Activated T-helper 1 cell treated with anti-CD3 and anti-CD28 coated beads, Interleukin-12 subunit alpha, Interleukin-12 subunit beta, Interleukin-2, Interleukin-4 antibody, amounts not matched to agents 30 ng/mL and 10 ng/mL and 1 ng/mL, durations not matched to agents 14 hours and 24 hours and 36 hours (primary cell): ENCODE measurements at places on chromosomes 5 and 9. TPM values are rescaled to one million over a fixed set of nuclear protein-coding genes. Genes with fewer than 3 reads are reported as not detected.

The MCC gene
- total RNA-seq, result 0.88 and 1.3 TPM in 2 replicates

The ELOVL7 gene
- total RNA-seq, result 0.34 and 0.49 TPM in 2 replicates

The FBXL7 gene
- not detected in 2 replicates for total RNA-seq

DNA sequence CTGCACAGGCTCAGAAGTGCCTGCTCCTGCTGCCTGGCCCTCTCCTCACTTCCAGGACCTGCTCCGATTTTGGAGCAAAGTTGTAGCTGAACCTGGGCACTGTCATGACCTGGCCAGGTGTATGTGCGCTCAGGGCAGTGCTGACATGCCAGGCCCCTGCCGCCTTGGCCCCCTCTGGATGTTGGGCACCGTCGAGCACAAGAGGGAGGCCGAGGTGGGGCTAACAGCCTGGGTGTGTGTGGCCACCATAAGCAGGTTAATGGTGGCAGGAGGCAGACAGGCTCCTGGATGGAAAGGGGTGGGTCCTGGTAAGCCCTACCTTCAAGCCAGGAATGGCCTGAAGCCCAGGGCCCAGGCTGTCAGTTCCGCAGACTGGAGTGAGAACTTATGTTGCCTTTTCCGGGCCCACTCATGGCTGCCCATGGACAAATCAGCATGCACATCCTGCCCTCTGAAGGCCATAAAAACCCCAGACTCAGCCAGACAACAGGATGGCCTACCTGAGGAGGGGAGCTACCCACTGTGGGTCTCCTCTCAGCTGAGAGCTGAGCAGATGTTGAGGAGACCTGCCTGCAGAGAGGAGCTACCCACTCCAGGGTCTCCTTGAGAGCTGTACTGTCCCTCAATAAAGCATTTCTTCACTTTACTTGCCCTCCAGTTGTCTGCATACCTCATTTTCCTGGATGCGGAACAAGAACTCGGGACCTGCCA lies 66.2 kb downstream of the NACC2 start:
- H3K4me3 ChIP-seq, result no peak overlapping the region
- peaks cover 1% of the 10 kb centered on the region for H3K36me3 ChIP-seq
- peaks cover 2% of the 10 kb centered on the region for H3K27me3 ChIP-seq

The ZNF618 gene
- 0.07 and 0.16 TPM in 2 replicates for total RNA-seq

The LCN9 gene
- not detected in 2 replicates for total RNA-seq

The CATSPER3 gene
- 0.41 and 0.81 TPM in 2 replicates for total RNA-seq

- H3K4me3 ChIP-seq, result no peak overlapping the region
- H3K36me3 ChIP-seq, result peaks cover 48% of the 10 kb centered on the region
- peaks cover 4% of the 10 kb centered on the region for H3K4me1 ChIP-seq
- no peaks in the 10 kb centered on the region for H3K27me3 ChIP-seq
- H3K27ac ChIP-seq, result no peak overlapping the region
Measured at GRCh38 chr9:5718296-5719032, 89.6 kb downstream of the RIC1 start.
